Endothelial cell (in vitro differentiated cells): ENCODE measurements at places on chromosomes 7 and 10.

GRCh38 chr10:54194806-54195205 is 606.2 kb downstream of the PCDH15 start:
- no peak for DNase-seq

- no peak for DNase-seq
Measured at GRCh38 chr10:63431962-63432797, 33.6 kb downstream of the JMJD1C start.

DNA sequence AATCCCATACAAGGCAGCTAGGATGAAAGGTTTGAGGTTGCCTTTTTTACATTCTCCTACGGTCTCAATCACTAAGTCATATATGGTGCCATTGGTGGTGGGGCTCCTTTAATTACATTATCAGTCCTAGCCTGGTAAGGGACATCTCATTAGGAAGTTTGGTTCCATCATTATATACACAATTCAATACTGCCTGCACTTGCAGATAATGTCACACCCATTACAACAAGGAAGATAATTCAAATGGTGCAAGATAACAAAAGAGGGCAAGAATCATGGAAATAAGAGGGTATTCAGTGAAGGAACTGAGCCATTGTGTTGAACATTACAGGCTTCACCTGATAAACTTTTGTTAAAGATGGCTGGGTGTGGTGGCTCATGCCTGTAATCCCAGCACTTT is 1.7 kb upstream of the TMEM248 start:
- DNase-seq: no peak

- no peak for DNase-seq
Measured at GRCh38 chr10:92972066-92972870, 88.3 kb upstream of the CYP26C1 start.

GRCh38 chr7:98291717-98292116 is 10.2 kb downstream of the BRI3 start:
- no peak for DNase-seq
